ENCODE measurements at places on chromosomes 12 and 14.

DNA sequence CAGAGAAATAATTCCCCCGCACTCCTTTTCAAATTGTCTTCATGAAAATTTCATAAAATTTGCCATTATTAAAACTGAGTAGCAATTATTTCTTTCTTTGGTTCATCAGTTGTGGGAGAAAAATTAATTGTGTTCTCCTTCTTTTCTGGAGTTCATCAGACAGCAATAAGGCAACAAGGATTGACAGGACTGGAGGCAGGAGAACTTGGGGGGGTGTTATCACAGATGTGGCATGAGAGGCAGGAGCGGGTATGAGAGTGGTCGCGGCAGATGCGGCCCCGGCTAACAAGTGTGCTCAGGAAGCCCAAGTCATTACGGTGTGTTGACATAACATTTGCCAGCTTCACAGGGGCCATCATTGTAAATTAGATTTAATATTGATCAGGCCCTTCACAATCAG, 306.6 kb upstream of the TMPO start:
- no peak for DNase-seq

GRCh38 chr12:115998119-115998633, 279.3 kb downstream of the MED13L start:
- peak; percentile 36 for DNase-seq

DNA sequence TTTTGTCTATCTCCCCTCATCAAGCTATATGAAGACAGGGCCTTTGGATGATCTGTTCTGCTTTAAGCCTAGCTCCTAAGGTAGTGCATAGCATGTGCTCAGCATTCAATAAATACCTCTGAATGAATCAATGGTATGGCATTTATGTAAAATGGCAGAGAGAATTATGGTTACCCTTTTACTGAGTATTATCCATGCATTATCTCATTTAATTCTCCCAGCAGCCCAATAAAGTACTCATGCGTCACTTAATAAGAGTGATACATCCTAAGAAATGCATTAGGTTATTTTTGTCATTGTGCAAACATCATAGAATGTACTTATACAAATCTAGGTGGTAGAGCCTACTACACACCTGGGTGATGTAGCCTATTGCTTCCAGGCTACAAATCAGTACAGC, 269.7 kb downstream of the KSR2 start:
- DNase-seq = no peak

DNA sequence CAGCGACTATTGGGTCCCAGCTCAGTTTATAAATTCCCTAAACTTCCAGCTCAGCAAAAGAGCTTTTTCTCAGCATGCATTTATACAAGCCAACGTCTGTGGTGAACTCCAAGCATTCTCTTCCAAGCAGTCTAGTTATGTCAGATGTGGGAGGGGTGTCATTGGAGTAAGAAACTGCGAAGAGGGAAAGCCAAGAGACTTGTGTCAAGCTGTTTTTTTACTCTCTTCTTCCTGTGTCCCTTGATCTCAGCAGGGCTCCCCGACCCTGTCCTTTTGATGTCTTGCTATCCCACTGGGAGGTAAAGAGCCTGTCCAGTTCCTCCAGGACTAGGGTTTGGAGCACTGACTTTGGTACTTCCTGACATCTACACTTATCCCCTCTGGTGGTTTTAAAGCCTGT, 69.0 kb downstream of the PPM1H start:
- DNase-seq = peak; percentile 70

DNA sequence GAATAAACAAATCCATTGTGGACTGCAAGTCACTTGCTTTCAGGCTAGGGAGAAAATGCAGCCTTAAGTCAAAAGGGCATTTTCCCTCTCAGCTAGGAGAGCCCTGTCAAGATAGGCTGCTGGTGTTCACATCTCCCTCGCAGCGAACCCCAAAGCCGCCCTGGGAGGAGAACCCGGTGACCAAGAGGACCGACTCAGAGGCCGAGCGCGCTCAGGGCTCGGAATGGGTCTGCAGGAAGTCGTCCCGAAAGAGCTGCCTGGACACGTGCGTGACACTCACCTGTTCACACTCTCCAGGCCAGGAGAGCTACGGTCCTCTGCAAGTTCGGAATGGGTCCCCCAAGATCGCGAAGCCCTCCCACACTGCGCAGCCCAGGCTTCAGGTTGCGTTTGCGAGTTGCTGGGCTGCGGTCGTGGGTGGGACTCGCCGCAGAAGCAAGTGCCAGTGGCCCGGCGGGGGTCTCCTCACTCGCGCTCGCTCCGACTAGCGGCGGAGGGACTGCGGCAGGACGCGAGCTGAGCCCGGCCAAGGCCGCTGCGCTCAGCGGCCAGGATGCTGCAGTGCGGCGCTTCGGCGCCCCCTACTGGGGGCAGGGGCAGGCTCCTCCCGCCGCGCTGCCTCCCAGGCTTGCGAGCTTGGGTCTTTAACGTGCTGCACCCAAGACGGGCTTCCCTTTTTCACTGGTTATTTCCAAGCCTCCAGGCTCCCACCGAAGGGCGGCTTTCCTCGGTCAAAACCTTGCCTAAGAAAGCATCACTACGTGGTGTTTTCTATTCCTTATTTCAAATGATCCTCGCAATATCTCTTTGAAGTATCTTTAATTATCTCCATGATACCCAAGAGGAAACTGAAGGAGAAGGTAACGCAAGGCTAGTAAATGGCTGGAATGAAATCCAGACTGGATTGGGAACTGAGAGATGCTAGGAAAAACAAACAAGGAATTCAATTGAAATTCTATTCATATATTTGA, at the start of gene RERG:
RERG (minus strand) TSS at position 503 of the 971 bp plus-strand sequence. CDS start 3,928 bp downstream, outside the sequence.
- peak; percentile 60 for DNase-seq

DNA sequence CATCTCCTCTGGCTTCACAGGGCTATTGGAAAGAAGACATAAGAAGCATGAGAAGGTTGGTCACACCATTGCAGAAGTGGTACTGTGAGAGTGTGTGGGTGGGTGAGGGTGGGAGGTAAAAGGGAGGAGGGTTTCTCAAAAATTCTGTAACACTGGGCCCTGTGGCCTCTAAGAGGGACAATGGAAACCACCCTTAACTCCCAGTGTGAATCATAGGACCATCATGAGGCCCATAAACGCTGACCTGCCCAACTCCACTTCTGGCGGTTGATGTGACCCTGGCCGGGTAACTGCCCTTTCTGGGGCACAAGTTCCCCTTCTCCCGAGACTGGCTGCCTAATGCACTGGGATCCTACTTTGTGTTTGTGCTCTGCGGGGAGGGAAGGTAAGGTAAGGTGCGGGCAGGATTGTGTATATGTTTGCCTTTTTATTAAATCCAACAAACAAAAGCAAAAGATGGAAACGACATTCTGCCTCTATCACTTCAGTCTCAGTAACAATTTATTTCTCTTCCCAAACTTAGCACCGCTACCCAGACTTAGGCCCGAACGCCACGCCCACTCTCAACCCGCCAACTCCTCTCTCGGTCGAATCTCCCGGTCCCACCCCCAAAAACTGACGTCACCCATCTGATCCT, 551 bp downstream of the METTL1 start:
- peak; percentile 69 for DNase-seq

GRCh38 chr12:82758749-82759330, 72.1 kb downstream of the TMTC2 start:
- no peak for DNase-seq

GRCh38 chr12:120439646-120440247, 1.8 kb downstream of the COX6A1 start:
- DNase-seq = no peak

GRCh38 chr12:4943938-4944284, 34.2 kb downstream of the KCNA1 start:
- no peak for DNase-seq

DNA sequence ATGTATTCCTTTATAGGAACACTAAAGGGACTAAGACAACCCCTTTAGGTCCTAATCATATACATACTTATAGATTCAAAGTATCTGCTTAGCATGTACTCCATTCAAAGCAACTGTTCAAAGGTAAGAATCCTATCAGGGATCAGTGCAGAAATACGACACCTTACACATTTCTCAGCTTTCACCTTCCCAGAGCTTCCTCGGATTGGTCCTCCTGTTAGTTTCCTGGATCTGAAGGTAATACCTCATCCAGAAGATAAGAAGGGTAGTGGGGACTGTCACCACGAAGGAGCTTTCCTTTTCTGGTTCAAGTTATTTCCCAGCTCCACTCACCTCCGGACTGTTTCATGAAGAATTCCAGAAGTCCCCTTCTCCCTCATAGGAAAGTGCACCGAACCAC, 38.0 kb downstream of the RCOR1 start:
- no peak for DNase-seq

DNA sequence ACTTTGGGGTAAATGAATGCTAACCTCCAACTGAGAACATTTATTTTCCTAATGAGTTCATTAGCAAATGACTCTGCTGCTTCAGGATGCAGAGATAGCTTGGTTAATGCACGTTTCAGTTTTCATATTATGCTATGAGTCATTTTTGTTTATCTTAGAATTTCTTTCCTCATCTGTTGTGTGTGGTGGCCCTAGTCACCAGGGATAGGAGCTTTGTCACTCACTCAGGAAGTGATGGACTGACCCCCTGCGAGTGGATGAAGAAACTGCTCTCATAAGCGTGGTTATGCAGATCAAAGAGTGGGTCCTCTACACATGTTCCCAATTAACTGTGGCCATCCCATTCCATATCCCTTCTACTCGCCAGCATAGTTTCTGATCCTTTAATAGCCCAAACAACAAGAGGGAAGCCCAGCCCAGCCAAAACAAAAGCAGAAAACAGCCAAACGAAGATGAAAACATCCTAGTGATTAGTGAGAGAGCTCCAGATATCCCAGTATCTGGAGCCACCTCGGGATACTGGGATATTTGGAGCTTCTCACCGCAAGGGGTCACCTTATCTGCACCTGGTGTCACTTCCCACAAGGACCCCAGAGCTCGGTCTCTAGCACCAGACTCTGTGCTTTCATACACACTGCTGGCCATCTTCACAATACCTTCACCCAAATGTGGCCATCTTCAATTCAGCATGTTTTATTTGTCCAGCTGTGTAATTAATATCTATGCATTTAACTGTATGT, 8.6 kb downstream of the TC2N start:
- peak; percentile 20 for DNase-seq

GRCh38 chr12:79558924-79559469, 131.8 kb downstream of the PAWR start:
- no peak for DNase-seq

DNA sequence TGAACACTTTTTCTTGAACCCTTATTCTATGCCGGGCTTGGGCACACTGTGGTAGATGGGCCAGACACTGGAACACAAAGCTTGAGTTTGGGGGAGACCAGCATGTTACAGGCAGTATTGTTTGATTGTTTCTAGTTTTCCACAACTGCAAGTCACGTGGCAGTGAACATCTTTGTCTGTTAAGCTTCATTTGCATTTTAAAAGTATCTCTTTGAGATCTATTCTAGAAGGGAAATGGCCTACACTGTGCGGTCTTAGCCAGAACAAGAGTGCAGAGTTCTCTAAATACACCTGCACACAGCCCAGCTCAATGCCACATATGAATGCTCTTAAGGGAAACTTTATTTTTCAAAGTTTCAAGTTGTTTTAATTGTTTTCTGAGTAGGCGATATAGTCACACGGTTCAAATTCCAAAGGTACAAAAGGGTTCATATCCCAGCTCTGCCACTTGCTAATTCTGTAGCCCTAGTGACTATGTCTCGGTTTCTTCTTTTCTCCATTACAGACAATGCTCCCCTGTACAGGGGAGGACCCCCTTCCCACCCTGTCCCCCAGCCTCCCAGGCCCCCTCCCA, 24.9 kb downstream of the RIN3 start:
- DNase-seq = no peak

DNA sequence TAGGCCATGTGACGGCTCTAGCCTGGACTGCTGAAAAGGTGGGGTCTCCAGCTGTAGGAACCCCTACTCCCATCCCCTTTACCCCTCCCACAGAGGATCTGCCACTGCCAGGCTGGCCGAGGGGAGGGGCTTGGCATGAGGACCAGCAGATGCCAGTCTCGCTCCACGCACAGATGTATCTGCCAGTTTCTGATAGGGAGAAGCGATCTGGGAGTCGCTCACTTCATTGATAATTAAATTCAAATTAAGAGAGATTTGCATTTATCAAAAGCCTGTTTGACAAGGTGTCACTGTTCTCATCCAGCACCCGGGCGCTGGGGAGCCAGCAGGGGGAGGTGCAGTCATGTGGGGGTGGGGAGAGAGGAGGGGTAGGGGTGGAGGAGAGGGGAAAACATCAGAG, 217.6 kb upstream of the MYL2 start:
- DNase-seq = no peak

DNA sequence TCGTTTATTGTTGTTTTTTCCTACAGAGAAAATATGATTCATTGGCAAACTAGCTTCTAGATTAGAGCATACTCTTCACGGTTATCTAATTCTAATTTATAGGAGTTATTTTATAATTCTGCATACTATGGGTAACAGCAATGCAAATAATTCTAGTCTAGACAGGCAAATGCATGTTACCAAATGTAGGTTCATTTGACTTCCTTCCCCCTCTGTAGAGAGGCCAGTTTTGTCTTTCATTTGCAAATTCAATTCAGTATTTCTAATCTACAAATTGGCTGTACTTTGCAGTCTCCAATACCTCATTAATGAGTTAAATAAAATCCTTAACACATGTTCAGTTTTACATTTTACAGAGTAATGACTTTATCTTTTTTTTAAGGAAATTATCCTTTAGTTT, 4.2 kb downstream of the LGMN start:
- DNase-seq = no peak

DNA sequence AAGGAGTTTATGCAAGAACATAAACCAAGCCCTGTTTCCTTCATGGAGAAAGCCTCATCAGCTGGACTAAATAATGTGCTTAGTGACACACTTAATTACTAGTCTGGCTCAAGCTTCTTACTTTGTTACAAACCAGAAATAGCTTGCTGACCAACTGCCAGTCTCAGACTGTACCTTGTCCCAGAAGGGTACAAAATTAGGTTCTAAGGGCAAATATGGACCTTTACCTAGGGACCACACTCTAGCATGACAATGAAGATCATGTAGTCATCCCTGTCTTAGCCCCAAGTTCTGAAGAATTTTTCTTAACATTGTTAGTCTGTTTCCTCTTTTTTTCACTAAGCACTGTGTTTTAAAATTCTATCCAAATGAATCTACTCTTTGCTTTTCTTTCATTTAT, 2.2 kb downstream of the AMN1 start:
- no peak for DNase-seq

- no peak for DNase-seq
Observed at GRCh38 chr12:127296591-127296990, 970.4 kb upstream of the TMEM132C start.

- no peak for DNase-seq
Observed at GRCh38 chr12:95940514-95940913, 1.9 kb downstream of the CCDC38 start.
